Left lung (tissue), 14 donors: ENCODE measurements at places on chromosomes 4 and X.

- no peak for DNase-seq
Measured at GRCh38 chr4:1369479-1370079, 22.6 kb downstream of the UVSSA start.

GRCh38 chr4:141109983-141110382, 23.3 kb downstream of the RNF150 start:
- no peak for DNase-seq

DNA sequence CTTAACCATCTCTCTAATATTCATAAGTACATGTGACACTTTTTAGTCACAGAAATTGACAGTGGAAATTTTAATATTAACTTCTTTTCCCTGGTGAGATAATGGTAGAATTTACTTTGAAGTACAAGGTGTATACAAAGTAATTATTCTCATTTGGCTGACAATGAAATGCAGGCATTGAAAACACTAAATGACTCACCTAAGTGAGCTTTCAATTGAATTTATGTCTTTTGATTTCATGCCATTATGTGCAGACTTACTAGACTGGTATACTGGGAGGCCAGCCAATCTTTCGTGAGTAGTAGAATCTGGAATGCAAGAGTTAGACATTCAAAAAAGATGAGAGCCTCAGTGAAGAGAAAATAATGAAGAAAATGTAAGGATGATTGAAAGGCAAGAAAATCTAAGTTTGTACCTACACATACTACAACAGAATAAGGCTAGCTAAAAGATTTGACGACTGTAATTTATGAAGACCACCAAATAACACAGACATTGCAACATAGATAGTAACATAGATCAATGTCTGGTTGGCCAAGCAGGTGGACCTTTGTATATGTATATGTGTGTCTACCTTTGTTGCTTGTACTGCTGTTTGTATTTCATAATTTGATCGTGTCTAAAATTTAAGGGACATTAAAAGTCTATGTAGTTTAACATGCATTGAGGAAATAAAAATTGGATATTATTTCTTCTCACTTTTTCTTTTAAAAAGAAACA, 459.7 kb downstream of the IL15 start:
- no peak for DNase-seq

DNA sequence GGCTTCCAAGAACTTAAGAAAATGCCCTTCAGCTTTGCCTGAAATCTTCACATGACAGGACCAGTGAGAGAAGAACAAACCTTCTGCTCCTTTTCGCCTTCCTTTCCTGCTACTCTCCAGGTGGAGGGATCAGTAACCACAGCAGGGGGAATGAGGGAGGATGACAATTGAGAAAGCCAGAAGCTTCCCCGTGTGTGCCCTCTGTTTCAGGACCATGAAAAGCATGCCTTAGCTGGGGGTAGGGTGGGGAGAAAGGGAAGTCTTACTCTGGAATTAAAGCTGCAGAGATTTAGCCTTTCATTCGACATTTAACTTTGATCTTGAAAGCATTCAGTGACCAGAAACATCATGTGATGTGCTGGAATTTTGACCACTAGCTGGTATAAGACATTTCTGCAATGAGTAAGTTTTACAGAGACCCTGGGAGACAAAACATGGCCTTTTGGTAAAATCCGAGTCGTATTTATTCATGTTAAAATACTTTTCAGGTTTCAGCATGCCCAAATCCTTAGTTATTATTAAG, 10.6 kb upstream of the PUDP start:
- no peak for DNase-seq

DNA sequence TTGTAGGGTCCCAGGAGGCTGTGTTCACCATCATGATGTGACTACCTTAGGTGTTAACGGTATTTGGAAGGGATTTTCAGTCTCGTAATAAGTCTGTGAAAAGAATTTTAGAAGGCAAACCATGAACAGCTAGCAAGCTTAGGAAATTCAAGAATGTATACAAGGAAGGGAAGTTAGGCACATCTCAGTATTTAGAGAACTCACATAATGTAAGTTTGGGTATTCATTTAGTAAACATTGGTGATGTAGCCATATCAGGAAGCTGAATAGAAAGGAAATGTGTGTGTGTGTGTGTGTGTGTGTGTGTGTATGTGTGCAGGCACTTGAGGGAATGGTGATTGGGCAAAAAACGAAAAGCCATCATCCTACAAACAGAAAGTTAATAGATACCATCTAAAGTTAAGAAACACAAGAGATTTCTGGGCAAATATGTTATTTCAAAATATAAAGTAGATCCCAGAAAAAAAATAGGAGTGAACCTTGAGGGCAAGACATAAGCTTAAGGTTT, 34.7 kb upstream of the PRKX start:
- no peak for DNase-seq

DNA sequence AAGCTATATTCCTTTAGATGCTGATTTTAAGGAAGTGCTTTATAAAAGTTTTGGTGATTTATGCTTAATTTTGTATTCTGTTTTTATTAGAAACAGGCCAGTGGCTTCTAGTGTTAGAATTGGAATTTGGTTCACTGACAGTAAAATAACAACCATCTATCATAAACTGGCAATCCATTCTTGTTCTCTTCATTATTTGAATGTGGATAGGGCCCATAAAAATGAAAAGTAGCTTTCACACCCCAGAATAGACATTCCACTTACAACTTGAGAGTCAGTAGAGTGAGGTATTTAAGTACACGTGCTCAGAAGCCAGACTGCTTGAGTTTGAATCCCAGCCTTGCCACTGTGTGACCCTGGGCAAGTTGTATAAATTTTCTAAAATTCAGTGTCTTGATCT, 232.4 kb upstream of the CTSO start:
- DNase-seq, result no peak

- DNase-seq, result no peak
Measured at GRCh38 chr4:47287735-47288134, 175.8 kb downstream of the COMMD8 start.

DNA sequence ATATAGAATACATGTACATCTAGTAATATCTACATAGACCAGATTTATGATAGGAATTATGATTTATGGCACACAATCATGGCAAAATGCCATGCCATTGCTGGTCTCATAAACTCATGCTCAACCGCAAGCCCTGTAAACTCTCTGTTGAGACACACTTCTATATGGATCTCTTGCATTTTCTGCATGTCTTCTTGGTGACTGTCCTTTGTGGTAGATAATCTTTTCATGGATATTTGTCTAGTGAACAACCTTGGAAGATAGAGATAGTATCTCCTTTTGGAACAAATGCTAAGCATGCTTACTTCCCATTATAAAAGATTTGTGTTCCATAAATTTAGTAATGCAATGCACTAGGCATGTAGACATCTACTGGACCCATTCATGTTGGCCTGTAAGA, 328.0 kb downstream of the NAF1 start:
- no peak for DNase-seq
